Activated CD8-positive, alpha-beta memory T cell treated with anti-CD3 and anti-CD28 coated beads for 1 hour (primary cell): ENCODE measurements at places on chromosomes 1 and 21.
A peak's percentile ranks its signal among the peaks of the same experiment; 100 is the strongest.

GRCh38 chr21:34874684-34875513, 174.2 kb downstream of the RUNX1 start:
- no peak for DNase-seq

GRCh38 chr1:155206891-155207805, 549 bp downstream of the THBS3 start:
- DNase-seq = peak; percentile 87

DNA sequence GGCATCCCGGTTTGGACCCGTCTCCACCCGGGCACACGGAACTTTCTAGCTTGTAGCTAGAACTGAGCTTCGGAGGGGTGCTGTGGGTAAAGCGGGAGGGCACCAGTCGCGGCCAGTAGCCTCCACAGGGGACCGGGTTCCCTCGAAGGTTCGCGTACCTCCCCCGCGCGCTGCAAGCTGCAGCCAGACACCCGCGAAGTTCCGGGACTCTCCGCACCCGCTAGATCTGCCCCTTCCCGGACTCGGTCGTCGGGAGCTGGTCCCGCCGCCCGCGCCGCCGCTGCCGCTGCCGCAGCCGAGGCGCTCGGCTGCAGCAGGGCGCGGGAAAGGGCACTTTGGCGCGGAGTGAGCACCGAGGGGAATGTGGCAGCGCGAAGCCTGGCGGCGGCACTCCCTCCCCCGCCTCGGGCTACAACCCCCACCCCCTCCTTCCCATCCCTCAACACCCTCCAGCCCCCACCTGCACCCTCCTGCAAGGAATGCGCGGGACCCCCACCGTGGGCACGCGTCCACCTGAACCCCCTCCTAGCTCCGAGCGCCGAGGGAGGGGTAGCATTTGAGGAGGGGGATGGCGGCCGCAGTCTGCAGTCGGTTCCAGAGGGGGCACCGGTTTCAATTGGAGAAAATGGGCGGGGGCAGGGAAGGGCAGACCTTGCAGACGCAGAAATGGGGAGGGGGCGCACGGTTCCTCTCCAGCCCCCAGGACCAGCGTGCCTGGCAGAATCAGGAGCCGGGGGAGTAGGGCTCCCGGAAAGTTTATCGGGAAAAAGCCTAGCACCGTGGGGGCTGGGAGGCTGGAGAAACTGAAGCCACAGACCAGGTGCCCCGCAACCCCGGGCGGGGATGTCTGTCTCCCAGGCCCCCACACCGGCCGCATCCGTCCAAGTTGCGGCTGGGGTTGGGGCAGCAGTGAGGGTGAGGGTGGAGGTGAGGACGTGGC, 968 bp downstream of the CSMD2 start:
- no peak for DNase-seq

DNA sequence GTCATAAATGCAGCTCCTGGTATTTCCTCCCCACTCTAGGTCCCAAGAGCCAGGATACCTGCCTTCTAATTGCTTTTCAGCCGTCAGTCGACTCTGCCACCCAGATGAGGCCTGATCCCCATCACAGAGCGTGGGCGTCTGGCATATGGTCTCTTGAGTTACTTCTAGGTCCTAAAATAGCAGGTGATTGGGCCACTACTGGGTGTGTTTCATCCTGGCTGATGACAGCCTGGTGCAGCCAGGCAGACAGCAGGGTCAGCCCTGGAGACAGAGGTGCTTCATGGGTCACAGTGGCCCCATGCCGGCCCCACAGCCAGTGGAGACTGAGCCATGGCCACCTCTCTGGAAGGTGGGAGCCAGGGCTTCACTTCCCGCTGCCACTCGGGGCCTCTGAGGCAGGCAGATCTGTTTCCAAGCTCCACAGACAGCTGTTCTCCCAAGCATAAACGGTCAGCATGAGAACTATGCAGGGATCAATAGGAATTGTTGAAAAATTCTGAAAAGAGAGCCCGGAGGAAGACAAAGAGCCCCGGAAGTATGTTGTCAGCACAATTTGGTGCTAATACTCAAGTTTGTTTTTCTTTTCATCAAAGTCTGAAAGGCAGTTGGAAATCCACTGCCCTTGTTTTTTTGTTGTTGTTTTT, 83.0 kb downstream of the MAN1C1 start:
- DNase-seq = no peak

DNA sequence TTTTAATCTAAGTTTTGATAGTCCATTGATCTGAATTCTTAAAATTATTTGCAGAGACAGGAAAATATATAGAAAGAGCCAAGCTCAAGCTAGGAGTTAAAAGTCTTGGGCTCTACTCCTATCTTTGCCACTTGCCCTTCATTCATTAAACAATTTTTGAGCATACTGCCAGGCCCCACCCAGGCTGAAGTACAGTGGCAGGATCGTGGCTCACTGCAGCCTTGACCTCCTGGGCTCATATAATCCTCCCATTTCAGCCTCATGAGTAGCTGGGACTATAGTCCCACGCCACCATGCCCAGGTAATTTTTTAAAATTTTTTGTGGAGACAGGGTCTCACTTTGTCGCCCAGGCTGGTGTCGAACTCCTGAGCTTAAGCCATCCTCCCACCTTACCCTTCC, 8.2 kb downstream of the TRMT13 start:
- DNase-seq = no peak

DNA sequence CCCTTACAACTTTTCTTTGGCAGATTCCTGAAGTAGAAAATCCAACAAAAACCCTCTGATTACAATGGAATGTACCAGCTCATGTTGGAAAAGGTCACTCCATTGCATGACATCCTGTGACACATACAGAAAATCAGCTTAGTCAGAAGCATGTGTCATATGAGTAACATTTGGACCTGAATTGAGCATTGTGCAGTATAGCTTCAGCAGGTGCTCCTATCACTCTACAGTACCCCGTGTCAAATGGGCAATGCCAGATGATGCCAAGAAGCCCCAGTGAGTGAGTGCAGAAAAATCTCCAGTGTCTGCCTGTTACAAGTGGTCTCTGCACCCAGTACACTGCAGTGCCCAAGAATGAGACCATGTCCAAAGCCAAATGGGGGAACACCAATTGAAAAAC, 129.7 kb upstream of the RUNX1 start:
- no peak for DNase-seq

DNA sequence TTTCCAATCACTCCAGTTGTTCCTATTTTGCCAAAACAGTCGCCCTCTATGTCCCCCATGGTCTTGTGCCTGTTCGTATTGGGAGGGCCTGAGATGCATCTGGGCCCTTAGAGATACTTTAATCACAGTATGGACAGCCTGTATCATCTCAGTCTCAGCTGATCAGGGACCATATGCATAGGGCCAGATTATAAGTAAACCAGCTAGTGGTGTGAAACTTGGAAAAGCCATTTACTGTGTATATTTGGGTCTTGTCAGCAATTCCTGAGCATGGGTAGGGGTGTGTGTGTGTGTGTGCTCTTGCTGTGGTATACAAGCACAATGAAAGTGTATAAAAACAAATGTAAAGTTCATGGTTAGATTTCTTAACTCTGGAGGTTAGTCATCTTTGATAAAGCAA, 22.8 kb downstream of the SH3BGR start:
- DNase-seq = no peak

DNA sequence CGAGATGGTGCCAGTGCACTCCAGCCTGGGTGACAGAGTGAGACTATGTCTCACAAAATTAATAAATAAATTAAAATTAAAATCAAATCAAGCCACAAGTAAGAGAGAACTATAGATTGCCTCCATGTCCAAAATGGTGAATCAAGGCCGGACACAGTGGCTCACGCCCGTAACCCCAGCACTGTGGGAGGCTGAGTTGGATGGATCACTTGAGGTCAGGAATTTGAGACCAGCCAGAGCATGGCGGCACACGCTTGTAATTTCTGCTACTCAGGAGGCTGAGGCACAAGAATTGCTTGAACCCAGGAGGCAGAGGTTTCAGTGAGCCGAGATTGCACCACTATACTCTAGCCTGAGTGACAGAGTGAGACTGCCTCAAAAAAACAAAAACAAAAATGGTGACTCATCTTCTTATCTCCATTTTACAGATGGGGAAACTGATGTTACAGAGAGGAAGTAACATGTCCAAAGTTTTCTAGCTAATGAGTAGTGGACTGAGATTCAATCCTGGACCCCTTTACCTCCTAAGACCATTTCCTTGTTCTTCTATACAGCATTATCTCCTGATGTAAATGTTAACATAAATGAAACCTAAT, 99.0 kb upstream of the HNRNPU start:
- DNase-seq = no peak

DNA sequence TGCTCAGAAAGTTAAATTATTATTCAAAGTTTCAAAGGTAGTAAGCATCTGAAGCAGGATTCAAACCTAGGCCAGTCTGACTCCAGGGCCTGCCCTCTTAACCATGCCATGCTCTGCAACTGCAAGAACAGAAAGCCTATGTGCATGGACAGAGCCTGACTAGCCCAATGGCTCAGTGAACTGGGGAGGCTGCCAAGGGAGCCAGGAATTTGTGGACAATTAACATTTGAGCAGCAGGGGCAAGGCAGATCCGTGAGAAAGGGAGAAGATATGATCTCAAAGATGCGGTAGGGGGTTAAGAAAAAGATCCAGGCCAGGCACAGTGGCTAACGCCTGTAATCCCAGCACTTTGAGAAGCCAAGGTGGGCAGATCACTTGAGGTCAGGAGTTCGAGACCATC, 6.5 kb upstream of the ATP1A4 start:
- no peak for DNase-seq

DNA sequence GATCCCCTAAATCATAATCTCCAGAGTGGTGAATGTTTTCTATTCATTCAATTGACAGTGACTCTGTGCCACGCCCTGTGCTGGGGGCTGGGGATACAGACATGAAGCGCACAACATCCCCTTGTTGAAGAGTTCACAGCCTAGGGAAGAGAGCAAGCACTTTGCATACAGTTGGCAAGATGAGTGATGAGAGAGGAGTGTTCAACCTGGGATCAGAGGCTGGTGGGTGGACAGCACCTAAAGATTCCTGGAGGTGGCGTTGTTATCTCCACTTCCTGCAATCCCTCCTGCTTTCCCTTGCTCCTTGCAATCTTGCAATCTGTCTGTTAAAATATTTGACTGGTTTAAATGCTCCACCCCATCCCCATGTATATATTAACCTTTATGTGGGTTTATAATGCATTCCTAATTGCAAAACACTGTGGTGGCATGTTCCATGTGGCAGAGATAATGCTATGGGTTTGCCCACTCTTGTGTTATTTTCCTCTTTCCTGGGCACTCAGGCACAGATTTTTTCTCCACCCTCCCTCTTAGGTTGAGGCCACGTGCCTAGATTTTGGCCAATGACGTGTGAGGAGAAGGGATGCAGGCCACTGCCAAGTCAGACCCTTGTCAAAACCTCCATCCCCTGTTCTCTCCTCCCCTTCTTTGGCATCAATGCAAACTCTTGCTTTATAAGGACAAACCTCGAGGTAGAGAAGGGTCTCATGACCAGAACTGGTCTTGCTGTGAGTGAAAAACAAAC, 36.2 kb upstream of the GADD45A start:
- DNase-seq = no peak

DNA sequence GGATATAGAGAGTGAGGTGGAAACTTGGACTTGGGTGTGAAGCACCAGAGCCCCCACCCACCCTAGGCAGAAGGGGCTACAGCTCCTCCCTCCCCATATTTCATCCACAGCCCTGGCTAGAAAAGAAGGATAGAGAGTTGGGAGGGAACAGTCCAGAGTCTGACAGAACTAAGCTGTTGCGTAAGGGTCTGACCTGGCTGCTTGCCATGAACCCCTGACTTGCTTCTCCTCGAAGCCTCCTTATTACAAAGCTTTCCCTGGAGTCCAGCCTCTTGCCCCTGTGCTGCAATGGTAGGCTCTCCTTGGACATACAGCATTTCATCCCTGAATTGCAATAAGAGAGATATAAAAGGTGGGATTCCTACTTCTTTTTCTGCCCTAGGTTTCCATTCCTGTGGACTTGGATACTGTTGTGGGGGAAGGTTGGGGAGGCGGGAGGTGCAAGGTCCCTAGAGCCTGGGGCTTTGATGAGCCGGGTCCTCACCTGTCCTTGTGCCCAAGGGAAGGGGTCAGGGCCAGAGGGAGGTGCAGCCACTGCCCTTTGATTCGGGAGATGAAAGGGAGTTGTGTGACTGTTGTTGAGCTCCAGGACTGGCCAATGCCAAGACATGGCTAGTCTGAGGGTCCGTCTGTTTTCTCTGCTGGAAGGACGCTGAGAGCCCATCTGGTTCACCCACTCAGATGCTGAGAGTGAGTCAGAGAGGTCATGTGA, 2.7 kb downstream of the RHBG start:
- DNase-seq = no peak

- DNase-seq = no peak
These were observed 489.7 kb downstream of the NPHP4 start for GRCh38 chr1:5502311-5503194.

DNA sequence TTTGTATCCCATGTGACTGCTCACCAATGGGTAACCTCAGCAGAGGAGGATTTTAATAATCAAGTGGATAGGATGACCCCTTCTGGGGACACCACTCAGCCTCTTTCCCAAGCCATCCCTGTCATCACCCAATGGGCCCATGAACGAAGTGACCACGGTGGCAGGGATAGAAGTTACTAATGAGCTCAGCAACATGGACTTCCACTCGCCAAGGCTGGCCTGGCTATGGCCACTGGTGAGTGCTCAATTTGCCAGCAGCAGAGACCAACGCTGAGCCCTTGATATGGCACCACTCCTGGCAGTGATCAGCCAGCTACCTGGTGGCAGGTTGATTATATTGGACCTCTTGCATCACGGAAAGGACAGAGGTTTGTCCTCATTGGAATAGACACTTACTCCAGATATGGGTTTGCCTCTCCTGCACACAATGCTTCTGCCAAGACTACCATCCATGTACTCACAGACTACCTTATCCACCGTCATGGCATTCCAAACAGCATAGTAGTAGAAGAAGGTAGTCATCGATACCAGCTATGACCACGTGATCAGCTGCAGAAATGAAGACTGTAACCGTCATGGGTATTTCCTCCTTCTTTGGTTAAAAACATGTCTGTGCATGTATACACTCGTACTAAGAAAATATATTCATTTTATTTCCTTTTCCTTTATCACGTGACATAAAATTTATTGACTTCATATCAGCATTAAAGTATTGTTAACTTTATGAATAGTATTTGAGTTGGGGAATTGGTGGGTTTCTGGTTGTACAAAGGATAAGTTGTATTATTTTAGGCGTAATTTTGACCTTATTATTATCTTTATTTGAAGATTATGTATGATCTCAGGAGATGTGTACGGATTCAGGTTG, 562.6 kb downstream of the PTPRU start:
- DNase-seq = no peak

DNA sequence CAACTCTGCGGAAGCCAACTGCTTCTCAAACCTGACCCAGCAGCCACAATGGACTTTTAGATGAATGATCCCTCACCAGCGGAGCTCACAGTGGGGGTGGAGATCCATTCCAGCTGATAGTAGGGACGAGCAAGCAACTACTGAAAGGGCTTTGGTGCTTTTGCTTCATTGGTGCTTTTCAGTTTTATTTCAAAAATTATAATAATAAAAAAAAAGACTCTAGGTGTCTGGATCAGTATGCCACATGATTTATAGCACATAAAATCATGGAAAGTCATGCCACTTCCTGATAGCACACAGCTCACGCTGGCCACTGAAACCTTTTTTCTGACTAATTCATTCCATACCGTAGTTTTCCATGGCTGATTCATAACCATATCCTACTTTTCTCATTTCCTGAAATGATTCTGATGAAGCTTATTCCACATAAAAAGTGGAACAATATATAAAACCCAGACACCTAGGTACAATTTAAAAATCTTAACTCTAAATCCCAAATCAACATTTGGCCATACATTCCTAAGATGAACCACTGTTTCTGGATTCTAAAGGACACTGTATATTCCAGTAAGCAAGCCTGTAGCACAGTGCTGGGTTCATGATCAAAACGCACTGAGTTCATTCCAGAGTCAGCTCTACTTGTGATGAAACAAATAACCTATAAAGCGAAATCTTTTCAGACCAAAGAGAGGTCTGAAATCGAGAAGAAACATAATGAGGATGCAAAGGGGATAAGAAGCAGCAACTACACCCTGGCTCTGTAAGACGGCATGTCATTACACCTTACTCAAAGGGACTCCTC, 41.3 kb upstream of the KCNE1 start:
- DNase-seq = no peak
